Thymus (tissue), 14 donors: ENCODE measurements at places on chromosomes 3 and 15. TPM values are rescaled to one million over a fixed set of nuclear protein-coding genes. Genes with fewer than 3 reads are reported as not detected.
A peak's percentile ranks its signal among the peaks of the same experiment; 100 is the strongest.

Gene CXCR6
- 10.4 TPM for total RNA-seq

Gene FBN1
- total RNA-seq, result 19.5 TPM

Gene GOLGA8Q
- 0.42 TPM for total RNA-seq

DNA sequence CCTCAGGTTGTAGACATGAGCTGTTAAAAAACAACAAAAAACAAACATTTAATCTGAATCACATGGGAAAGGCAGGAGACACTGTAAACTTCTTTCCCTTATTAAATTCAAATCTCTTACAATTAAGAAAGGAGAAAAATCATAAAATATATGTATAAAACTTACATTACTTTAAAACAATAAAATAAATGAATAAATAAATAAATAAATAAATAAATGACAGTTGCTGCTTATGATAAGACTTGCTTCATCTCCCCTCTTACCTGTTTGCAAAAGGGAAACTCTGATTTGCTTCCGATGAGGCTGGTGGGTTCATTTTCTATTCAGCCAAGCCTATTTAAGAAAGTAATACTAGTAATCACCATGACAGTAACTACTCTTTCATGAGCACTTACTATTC is 353.4 kb upstream of the TBL1XR1 start:
- no peak for DNase-seq
- H3K27me3 ChIP-seq, result no peaks in the 10 kb centered on the region
- H3K4me1 ChIP-seq, result peaks cover 19% of the 10 kb centered on the region
- no peak overlapping the region for H3K4me3 ChIP-seq
- H3K36me3 ChIP-seq, result no peaks in the 10 kb centered on the region

- H3K36me3 ChIP-seq, result no peaks in the 10 kb centered on the region
- H3K4me3 ChIP-seq, result no peak overlapping the region
- H3K4me1 ChIP-seq, result no peaks in the 10 kb centered on the region
- H3K27me3 ChIP-seq, result no peaks in the 10 kb centered on the region
These were observed 340.2 kb downstream of the ROBO2 start for GRCh38 chr3:77380136-77380535.

GRCh38 chr3:142586803-142587406 is 8.4 kb upstream of the ATR start:
- H3K36me3 ChIP-seq, result no peaks in the 10 kb centered on the region
- DNase-seq, result no peak
- H3K4me3 ChIP-seq, result no peak overlapping the region

DNA sequence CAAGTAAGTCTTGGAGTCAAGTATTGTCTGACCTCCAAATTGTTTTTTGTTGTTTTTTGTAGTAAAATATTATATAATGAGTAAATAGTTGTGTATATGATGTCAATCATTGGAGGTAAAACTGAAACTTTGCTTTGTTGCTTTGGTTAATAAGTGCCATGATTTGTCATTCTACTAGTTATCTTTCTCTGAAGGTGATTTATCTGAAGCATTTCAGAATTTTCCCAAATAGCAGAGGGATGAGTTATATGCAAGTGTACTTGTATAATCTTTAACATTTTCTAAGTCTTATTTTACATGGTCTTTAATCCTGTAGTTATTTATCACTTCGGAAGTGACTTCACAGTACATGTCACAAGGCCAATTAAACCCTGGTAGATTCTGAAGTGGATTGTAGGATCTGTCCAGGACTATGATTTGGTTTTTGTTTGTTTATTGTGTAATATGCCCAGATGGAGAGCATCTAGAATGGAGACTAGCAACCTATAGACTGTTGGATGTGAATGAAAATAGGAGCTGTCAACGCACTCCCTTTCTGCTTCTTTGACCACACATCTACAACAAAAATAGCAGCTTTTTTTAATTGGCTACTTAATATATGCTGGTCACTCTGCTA is 93.1 kb upstream of the SAMMSON start:
- H3K4me1 ChIP-seq, result no peaks in the 10 kb centered on the region
- DNase-seq, result no peak

DNA sequence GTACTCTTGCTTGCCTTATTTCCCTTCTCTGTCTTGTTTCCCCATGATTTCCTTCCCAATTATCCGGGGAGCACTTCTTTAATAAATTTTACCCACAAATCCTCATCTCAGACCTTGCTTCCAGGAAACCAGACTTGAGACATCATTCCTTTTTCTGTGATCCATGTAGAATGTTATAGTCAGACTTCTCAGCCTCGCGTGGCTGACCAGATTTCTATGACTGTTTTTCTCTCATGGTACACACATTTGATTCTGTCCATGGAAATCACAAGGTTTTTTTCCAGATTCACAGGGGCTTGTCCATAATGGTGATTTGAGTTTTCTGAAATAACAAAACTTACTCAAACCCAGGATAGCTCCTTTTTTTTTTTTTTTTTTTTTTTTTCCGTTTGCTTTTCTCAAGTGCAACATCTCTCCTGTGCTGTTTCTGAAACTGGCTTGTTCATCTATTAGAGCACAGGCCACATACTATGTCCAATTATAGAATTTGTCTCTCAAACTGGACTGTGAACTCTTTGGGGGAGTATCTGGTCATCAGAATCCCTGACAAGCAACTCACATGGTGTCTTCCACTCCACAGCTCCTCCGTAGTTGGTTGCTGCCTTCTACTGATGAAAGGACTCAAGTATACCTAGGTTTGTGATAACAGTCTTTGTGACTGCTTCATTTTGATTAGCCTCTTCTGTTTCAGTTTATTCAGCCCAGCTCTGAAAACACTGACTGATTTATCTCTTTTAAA is 50.8 kb downstream of the RBMS3 start:
- H3K4me3 ChIP-seq, result no peak overlapping the region
- no peaks in the 10 kb centered on the region for H3K4me1 ChIP-seq
- no peak for DNase-seq

DNA sequence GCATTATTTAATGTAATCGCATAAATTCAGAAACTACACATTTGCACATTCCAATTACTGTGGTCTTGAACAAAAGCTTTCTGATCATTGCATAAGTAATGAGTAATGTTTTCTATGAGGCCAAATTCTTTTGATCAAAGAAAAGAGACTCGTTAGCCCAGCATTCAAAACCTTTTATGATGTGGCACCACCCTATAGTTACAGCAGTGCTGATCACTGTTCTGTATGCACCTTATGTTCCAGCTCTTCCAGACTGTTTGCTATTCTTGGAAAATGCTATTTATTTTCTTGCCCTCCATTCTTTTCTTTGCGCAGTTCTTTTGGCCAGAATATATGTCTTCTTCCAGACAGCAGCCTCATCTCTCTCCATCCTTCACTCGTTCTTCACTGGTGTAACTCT is 42.3 kb downstream of the MAP3K13 start:
- H3K4me1 ChIP-seq, result no peaks in the 10 kb centered on the region
- H3K36me3 ChIP-seq, result no peaks in the 10 kb centered on the region
- no peaks in the 10 kb centered on the region for H3K27me3 ChIP-seq
- H3K27ac ChIP-seq, result no peak overlapping the region

GRCh38 chr3:73964818-73965217 is 340.1 kb upstream of the PDZRN3 start:
- H3K36me3 ChIP-seq, result no peaks in the 10 kb centered on the region
- no peak for DNase-seq
- H3K4me3 ChIP-seq, result no peak overlapping the region
- H3K27ac ChIP-seq, result no peak overlapping the region

GRCh38 chr15:45884289-45884688 is 249.5 kb downstream of the SQOR start:
- H3K4me3 ChIP-seq, result no peak overlapping the region
- H3K27ac ChIP-seq, result no peak overlapping the region
- no peaks in the 10 kb centered on the region for H3K36me3 ChIP-seq
- DNase-seq, result no peak

GRCh38 chr3:12288182-12289129 is at the start of gene PPARG:
Gene PPARG (plus strand): TSS chr3:12289070. CDS start chr3:12379712, 90,642 bp downstream.
- peaks cover 26% of the 10 kb centered on the region for H3K27me3 ChIP-seq
- H3K4me1 ChIP-seq, result peaks cover 3% of the 10 kb centered on the region
- H3K4me3 ChIP-seq, result peak within 1 kb of the TSS; percentile 26
- no peak for DNase-seq

GRCh38 chr3:196837819-196838420 is 29.8 kb upstream of the SENP5 start:
- DNase-seq, result peak; percentile 27
- H3K27ac ChIP-seq, result no peak overlapping the region
- H3K4me1 ChIP-seq, result no peaks in the 10 kb centered on the region

DNA sequence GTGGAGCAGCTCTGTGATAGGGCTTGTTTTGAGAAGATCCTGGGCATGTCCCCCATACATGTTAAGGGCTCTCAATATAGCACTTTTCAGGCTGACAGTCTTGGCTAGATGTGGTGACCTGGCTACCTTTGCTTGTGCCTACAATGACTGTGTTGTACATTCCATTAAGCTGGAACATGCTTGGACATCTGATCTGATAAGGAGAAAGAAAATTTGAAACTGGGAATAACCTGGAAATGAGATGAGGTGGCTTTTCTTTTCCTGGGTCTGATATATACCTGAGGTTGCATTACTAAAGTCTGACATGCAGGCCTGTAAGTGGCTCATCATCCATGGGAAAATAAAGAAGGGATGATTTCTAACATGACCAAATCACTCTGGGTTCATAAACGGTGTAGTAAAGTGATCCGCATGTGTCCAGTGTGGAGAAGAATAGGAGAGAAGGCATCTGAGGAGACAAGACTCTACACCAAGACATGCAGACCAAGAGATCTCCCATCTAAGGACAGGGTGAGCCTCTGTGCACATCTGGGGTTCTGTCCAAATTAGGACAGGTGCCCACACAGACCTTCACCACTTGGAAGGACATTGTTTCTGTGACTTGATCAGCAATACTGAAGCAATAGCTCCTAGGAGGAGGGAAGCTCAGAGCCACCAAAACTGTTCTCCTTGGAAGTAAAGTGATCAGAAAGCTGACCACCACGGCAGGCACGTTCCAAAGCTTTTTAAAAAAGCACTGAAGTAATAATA is 62.0 kb downstream of the KLHL6 start:
- no peak overlapping the region for H3K4me3 ChIP-seq
- H3K36me3 ChIP-seq, result peaks cover 47% of the 10 kb centered on the region

DNA sequence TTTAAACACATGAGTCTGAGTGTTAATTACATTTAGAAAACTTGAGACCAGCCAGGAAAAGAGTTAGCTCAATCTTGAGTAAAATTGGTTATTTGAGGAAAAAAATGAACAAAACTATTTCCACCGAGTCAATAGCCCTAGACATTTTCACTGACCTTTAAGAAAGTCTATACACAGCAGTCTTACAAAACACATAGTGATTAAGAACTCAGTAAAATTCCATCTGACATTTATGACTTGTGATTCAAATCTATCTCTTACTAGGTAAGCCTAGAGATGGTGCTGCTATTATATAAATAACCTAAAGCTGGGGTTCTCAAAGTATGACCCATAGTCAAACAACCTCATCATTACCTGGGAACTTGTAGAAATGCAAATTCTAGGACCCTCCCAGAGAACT is 109.1 kb upstream of the COL8A1 start:
- H3K36me3 ChIP-seq, result no peaks in the 10 kb centered on the region
- no peak for DNase-seq
- H3K4me1 ChIP-seq, result no peaks in the 10 kb centered on the region
- no peak overlapping the region for H3K4me3 ChIP-seq
- H3K27ac ChIP-seq, result no peak overlapping the region

DNA sequence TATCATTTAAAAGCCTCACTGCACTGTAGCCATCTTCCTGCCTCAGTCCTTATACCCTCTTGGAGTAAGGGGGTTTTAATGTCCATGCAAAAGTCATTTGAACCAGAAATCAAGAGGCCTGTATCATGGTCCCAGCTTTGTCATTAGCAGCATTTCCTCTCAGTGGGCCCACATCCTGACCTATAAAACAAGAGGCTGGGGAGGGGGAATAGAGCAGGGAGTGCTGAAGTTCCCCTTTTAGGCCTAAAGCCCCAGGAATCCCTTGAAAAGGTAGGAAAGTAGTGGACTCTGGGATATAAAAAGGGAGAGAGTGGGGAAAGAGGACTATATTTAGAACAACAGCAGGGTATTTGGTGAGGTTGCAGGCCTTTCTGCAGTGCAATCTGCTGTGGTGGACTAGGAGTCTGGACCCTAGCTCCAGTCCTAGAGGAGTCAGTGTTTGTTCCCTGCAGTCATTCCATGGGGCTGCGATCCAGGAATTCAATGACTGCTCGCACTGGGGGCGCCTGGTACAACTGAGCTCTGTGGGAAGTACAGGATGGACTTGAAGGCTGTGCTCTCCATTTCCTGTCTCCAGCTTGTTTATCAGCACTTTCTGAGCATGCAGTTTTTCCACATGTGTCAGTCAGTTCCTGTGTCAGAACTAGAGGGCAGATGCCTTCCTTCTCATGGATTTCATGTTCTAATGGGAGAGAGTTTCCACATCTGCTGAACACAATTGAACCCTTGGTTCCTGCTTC is 46.8 kb downstream of the PDHB start:
- no peaks in the 10 kb centered on the region for H3K36me3 ChIP-seq
- no peak for DNase-seq
- no peaks in the 10 kb centered on the region for H3K27me3 ChIP-seq
- H3K4me1 ChIP-seq, result peaks cover 7% of the 10 kb centered on the region
- no peak overlapping the region for H3K4me3 ChIP-seq

DNA sequence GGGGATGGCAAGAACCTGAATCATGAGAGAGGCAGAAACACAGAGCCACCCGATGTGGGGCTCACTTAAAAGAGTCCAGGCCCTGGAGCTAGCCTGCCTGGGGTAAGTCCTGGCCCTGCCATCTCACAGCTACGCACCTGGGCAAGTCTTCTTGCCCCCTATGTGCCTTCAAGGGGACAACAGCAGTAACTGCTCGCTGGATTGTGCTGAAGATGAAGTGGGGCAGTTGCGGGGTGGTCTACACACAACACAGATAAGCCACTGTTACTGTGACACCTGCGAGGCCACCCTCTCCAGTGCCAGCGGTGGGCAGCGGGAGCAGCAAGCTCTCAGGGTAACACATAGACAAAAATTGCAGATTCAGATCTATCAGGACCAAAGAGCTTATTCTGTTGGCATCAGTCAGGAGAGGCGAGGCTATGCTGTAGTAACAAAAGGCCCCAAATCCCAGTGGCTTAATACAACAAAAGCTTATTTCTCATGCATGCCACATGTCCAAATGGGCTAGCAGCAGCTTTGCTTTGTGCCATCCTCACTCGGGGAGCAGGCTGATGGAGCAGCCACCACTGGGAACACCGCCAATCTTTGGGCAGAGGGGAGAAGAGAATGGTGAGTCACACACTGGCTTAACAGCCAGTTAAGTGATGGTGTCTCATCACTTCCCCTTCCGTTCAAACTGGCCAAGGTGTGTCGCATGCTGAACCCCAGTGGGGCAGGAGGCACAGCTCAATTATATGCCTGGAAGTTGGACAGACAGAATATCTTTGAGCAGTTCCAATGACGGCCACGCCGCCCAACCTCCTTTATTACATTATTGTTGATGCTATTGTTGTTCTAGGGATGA is 78.3 kb downstream of the WNT7A start:
- H3K27me3 ChIP-seq, result no peaks in the 10 kb centered on the region
- DNase-seq, result no peak
- no peak overlapping the region for H3K4me3 ChIP-seq
- no peaks in the 10 kb centered on the region for H3K4me1 ChIP-seq
